ENCODE measurements at places on chromosomes 13 and 19.

- no peak for DNase-seq
Observed at GRCh38 chr13:71870100-71870499, 3.1 kb upstream of the DACH1 start.

- no peak for DNase-seq
Observed at GRCh38 chr13:110985541-110985940, 70.7 kb upstream of the ANKRD10 start.

DNA sequence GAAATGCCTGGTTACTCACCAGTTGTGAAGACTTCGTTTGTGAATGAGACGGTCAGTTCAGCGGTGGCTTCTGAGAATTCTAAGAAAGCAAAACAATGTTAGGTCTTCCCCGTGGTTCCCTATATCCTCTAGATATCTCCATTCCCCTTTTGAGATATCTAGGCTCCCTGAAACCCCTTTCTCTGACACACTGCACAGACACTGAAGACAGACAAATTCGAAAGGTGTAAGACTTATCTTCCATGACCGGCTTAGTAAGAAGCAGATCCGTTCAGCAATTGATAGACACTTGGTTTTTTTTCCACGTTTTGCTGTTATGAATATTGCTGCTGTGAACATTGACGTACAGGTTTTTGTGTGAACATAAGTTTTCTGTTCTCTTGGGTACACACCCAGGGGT lies 19.4 kb downstream of the GP6 start:
- DNase-seq: no peak

DNA sequence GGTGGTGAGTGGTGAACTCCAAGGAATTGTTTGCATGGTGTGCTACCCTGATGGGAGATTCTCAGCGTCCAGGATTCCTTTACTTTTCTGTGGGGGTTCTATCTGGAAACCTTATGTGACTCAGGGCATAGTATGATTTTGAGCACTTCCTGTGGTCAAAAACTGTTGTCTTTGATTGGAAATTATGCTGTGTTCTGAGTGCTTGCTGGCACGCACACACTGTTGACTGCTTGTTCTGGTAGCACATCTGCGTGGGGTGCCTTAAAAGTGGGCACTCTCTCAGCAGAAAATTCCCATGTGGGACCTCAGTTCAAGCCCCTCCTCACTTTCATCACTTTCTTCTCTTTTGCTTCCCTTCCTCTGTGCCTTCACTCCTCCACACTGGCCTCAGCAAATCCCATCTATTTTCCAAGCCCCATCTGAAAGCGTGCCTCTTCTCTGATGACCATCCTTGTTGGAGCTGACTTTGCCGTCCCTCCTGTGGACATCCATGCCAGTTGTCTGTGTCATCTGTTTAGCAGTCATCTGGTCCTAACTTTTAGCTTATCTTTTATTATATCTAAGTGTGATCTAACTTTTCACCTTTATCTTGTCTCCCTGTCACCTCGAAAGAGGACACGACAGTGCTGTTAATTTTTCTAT lies 56.4 kb upstream of the NPAS1 start:
- no peak for DNase-seq

- DNase-seq: no peak
Observed at GRCh38 chr13:40522282-40522681, 144.2 kb downstream of the FOXO1 start.

- no peak for DNase-seq
Observed at GRCh38 chr13:45333251-45333976, 7.6 kb downstream of the TPT1 start.

GRCh38 chr13:94053986-94054593 lies 425.4 kb downstream of the DCT start:
- DNase-seq: no peak

DNA sequence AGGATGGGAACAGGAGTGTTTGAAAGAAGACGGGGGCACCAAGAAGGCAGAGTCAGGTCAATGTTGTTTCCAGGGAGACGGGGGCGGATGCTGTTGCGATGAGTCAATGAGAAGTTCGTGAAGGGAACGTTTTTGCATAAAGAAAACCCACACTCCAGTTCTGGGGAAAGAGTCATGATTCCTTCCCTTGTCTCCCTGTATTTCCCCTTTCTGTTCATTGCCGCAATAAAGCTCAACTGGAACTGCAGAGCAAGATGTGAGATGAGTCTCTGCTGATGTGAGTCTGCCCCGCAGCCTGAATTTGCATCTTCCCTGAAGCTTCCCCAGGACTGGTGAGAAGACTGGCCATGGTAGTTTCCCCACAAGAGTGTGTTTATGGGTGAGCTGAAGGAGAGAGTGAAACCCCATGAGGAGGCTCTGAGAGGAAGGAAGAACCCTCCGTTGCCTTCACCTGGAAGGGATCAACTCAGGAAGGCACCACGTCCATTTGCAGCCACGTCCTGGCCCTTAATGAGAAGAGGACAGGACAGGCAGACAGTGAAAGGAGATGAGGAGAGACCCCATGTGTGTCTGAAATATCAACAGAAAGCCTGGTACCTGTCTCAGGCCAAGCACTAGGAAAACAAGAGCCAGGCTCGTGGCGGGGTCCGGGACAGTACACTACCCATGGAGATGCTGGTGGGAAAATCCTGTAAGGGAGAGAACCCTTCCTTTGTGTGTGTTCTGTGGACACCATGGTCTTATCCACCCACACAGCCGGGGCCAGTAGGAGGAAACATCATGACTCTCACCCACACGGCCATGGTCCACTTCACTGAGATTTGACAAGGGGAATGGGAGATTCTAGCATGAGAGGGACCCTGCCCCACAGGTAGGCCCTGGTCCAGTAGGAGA lies 13.7 kb downstream of the LILRA1 start:
- no peak for DNase-seq

GRCh38 chr19:40742477-40742876 lies 7.8 kb downstream of the ACTMAP start:
- no peak for DNase-seq

DNA sequence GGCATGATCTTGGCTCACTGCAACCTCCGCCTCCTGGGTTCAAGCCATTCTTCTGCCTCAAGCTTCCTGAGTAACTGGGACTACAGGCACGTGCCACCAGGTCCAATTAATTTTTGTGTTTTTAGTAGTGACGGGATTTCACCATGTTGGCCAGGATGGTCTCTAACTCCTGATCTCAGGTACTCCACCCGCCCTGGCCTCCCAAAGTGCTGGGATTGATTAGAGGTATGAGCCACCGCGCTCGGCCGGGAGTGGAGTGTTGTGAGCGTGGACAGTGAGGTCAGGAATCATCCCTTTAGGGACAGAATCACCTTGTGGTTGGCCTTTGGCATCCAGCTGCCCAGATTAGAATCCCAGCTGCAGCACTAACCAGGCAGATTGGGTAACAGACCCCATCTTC lies 10.3 kb downstream of the RRAS start:
- no peak for DNase-seq

- DNase-seq: no peak
Observed at GRCh38 chr13:28489524-28489931, 5.4 kb downstream of the FLT1 start.

- no peak for DNase-seq
Observed at GRCh38 chr13:58655086-58655485, 1023.5 kb downstream of the PCDH17 start.

GRCh38 chr13:35457258-35457657 lies 19.2 kb downstream of the MAB21L1 start:
- no peak for DNase-seq

DNA sequence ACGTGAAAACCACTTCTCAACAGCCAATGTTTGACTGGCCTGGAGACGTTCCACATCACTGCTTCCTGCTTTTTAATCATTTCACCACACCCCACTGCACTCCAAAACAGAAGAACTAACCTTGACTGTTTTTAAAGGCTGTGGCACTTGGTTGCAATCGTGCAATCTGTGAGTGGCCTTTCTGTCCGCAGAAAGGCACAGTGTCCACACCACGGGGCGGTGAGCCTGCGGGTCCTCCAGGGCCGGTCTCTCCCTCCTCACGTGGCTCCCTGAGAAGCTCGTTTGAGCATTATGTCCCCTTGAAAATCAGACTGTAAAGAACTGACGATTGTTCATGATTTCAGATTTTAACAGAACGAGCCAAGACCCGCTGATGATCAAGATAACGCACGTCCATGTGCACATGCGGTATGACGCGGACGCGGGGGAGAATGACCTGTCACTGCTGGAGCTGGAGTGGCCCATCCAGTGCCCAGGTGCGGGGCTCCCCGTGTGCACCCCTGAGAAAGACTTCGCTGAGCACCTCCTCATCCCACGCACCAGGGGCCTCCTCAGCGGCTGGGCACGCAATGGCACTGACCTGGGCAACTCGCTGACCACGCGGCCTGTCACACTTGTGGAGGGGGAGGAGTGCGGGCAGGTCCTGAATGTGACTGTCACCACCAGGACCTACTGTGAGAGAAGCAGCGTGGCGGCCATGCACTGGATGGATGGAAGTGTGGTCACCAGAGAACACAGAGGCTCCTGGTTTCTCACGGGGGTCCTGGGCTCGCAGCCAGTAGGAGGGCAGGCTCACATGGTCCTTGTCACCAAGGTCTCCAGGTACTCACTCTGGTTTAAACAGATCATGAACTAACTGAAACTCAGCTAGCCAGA lies 13.0 kb downstream of the PROZ start:
- no peak for DNase-seq

GRCh38 chr13:46321494-46322225 lies 65.4 kb downstream of the RUBCNL start:
- no peak for DNase-seq

DNA sequence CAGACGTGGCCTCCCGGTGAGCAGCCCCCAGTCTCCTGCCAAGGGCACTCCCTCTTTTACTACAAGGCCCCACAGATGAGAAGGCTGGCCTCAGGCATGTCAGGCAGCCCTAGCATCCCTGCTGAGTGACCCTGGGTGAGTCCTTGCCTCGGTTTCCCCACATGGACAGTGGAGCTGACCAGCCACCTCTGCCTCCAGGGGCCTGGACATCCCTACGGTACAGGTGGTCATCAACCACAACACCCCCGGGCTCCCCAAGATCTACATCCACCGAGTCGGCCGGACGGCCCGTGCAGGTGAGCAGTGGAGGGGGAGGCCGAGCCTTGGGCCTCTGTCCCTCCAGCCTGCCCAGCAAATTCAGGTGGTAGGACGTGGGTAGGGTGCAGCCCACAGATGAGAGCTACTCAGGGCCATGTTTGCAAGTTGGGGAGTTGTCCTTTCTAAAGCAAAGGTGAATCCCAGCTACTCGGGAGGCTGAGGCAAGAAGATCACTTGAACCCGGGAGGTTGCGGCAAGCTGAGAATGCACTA lies 5.2 kb downstream of the DDX49 start:
- no peak for DNase-seq

DNA sequence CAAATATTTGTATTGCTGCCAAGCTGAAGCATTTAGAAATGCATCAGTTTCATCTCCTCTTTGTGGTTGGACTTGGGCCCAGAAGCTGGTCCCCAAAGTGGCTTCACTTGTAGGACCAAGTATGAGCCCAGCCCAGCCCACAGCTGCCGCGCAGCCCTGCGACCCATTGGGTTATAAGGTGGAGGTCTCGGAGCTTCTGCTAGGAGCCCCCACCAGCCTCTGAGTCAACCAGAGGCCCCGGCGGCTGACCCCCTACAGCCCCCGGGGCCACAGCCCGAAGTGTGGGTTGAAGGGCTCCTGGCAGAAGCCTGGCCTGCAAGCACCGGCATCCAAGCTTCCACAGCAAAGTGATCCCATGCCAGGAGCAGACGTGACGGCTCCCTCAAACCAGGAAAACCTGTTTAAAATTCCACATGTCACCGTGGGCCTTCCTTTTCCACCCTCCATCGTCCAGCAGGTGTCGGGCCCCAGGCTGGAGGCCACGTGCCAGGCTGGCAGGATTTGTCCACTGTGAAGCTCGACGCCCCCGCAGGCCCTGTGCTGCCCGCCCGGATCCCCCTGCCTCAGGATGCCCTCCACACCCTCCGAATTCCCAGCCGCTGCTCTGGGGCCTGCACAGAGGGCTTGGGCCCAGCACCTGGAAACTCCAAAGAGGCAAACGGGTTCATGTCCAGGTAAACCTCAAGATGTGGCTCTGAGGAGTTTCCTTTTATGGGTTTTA lies 54.7 kb downstream of the C13orf46 start:
- DNase-seq: no peak

DNA sequence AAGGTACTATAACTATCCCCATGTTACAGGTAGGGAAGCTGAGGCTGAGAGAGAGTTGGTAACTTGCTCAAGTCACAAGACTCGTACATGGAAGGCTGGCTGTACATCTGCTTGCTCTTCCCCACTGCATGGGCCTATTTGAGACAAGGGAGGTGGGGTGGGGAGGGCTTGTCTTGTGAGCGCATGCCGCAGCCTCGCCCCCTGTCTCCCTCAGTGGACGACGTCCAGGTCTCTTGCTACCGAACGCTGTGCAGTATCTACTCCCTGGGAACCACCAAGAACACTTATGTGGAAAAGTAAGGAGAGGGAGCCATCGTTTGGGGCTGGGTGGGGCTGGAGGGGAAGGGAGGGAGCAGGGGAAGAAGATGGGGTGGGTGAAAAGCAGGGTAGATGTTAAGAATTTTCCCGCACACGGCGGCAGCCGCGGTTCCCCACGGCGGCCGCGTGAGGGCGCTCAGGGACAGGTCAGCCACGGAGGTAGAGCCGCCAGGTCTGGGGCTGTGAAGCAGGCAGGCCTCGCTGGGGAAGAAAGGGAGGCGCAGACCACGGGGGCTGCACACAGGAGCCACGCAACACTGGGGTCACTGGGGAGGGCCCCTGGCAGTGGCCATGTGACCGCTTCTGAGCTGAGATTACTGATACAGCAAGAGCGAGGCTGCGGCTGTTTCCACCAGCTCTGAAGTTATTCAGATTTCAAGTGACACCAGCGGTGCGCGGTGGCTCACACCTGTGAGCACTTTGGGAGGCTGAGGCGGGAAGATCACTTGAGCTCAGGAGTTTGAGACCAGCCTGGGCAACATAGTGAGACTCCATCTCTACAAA lies 81.5 kb downstream of the RYR1 start:
- DNase-seq: no peak

DNA sequence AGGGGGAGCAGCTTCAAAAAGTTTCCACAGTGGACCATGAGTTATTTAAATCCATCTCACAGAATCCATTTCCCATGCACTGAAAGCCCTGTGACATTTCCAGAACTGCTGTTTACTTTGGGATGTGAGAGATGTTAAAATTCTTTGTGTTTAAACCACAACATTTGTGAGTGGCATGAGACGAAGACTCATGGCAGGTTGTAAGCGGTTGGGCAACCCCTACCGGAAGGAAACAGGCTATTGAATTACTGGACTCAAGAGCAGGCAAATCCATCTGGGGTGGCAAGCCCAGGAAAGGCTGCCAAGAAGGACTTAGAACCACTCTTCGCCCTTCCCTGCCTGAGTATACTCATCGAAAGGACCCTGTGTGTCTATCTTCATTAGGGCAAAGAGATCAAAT lies 22.3 kb upstream of the CLDN10 start:
- no peak for DNase-seq

- no peak for DNase-seq
Observed at GRCh38 chr13:46640843-46641242, 87.9 kb downstream of the LRCH1 start.

- DNase-seq: no peak
Observed at GRCh38 chr13:24512197-24512907, at the start of gene PARP4. Gene PARP4 (minus strand): TSS chr13:24512778. CDS start chr13:24503776, 9,002 bp downstream.

- no peak for DNase-seq
Observed at GRCh38 chr13:107834281-107834680, 381.1 kb downstream of the LIG4 start.

GRCh38 chr19:10419200-10419645 lies 1.1 kb upstream of the PDE4A start:
- DNase-seq: no peak
